Skin of body (tissue), 3 donors: ENCODE measurements at places on chromosomes 2 and 18. TPM values are rescaled to one million over a fixed set of nuclear protein-coding genes. Genes with fewer than 3 reads are reported as not detected.

The RIF1 gene
- total RNA-seq, result 58.3 TPM

The XRCC5 gene
- 166 TPM for total RNA-seq

The IL36A gene
- total RNA-seq, result not detected

The PFN4 gene
- 0.49 TPM for total RNA-seq

The DLX2 gene
- total RNA-seq, result 0.99 TPM

The MATN3 gene
- 0.30 TPM for total RNA-seq

The RAB11FIP5 gene
- 9.9 TPM for total RNA-seq

The TTC21B gene
- total RNA-seq, result 55.2 TPM

The FOXI3 gene
- total RNA-seq, result 3.7 TPM

The GATA6 gene
- total RNA-seq, result 2.2 TPM

The IL18R1 gene
- total RNA-seq, result 4.5 TPM
